ENCODE measurements at places on chromosomes 4 and X. TPM values are rescaled to one million over a fixed set of nuclear protein-coding genes. Genes with fewer than 3 reads are reported as not detected.

P2RY10 gene
- total RNA-seq = not detected

RIBC1 gene
- 1.1 TPM for total RNA-seq

GRCh38 chrX:40806513-40807220, 71.3 kb upstream of the MED14 start:
- no peak overlapping the region for H3K4me3 ChIP-seq
- no peaks in the 10 kb centered on the region for H3K36me3 ChIP-seq
- no peaks in the 10 kb centered on the region for H3K27me3 ChIP-seq
- H3K27ac ChIP-seq = peak overlapping the region; percentile 38
- no peak for DNase-seq
- peaks cover 14% of the 10 kb centered on the region for H3K4me1 ChIP-seq

AMBN gene
- not detected for total RNA-seq

DNA sequence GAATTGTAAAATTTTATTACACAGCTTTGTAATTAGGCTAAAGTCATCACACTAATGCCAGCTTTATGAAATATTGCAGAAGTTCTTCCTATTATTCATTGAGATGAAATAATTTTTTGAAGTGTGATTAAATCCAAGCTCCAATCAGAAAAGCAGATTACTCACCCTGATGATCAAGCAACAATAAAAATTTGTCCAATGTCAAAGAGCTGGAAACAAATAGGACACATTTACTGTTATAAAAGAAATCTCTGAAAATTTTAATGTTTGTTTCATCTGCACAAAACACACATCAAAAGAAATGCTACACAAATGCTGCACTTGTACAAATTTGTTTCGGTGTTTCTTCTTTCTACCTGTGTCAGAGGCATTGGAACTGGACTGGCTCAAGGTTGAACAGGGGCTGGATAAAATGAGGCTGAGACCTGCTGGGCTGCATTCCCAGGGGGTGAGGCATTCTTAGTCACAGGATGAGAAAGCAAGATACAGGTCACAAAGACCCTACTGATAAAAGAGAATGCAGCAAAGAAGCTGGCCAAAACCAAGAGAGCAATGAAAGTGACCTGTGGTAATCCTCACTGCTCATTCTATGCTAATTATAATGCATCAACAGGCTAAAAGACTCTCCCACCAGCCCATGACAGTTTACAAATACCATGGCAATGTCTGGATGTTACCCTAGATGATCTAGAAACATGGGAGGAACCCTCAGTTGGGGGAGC, 78.3 kb downstream of the GASK1B start:
- H3K4me1 ChIP-seq = peaks cover 26% of the 10 kb centered on the region
- no peak overlapping the region for H3K27ac ChIP-seq
- no peak for DNase-seq
- no peaks in the 10 kb centered on the region for H3K27me3 ChIP-seq
- H3K4me3 ChIP-seq = no peak overlapping the region

STS gene
- 0.87 TPM for total RNA-seq

- peak overlapping the region; percentile 60 for H3K4me3 ChIP-seq
- peaks cover 3% of the 10 kb centered on the region for H3K36me3 ChIP-seq
These were observed 54.9 kb downstream of the UBQLN2 start for GRCh38 chrX:56618323-56618722.

GRCh38 chr4:116223040-116223732, 862.2 kb downstream of the TRAM1L1 start:
- H3K4me1 ChIP-seq = peaks cover 12% of the 10 kb centered on the region
- H3K36me3 ChIP-seq = no peaks in the 10 kb centered on the region
- no peak overlapping the region for H3K4me3 ChIP-seq
- no peak overlapping the region for H3K27ac ChIP-seq
- no peak for DNase-seq
- peaks cover 23% of the 10 kb centered on the region for H3K27me3 ChIP-seq

CPE gene
- 10.9 TPM for total RNA-seq

RAB33A gene
- 3.0 TPM for total RNA-seq

FHDC1 gene
- total RNA-seq = 17.1 TPM

PRDX4 gene
- 142 TPM for total RNA-seq

DNA sequence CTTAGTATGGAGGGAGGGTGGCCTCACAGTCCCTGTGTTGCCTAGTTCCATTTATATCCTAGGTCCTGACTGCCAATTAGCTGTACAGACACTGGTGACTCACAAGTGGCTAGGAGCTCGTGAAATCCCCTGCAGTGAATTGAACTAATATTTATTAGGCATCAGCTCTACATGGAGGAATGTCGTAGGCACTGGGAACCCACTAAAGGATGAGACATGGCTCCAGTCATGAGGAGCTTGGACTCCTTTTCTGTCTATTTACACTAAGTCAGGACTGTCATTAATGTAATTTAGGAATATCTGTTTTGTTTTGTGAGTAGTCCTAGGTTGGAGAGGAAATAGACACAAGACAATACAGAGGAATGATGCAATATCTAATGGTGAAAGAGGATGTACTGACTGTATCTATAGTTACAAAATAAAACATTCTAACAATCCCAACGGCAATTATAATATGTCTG, 67.7 kb downstream of the MID1IP1 start:
- DNase-seq = no peak
- no peak overlapping the region for H3K27ac ChIP-seq
- peaks cover 73% of the 10 kb centered on the region for H3K4me1 ChIP-seq

DNA sequence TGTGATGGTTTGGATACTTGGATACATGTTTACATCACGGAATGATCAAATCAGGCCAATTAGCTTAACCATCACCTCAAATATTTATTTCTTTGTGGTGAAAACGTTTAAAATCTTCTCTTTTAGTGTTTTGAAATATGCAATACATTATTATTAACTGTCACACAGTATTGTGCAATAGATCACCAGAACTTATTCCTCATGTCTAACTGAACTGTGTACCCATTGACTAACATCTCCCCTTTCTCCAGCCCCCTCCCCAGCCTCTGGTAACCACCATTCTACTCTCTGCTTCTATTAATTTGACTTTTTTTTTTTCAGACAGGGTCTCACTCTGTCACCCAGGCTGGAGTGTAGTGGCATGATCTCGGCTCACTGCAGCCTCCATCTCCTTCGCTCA, 471.9 kb downstream of the BCOR start:
- H3K27ac ChIP-seq = no peak overlapping the region
- peaks cover 11% of the 10 kb centered on the region for H3K36me3 ChIP-seq
- no peak overlapping the region for H3K4me3 ChIP-seq
- H3K4me1 ChIP-seq = peaks cover 6% of the 10 kb centered on the region
- no peak for DNase-seq
- no peaks in the 10 kb centered on the region for H3K27me3 ChIP-seq

DNA sequence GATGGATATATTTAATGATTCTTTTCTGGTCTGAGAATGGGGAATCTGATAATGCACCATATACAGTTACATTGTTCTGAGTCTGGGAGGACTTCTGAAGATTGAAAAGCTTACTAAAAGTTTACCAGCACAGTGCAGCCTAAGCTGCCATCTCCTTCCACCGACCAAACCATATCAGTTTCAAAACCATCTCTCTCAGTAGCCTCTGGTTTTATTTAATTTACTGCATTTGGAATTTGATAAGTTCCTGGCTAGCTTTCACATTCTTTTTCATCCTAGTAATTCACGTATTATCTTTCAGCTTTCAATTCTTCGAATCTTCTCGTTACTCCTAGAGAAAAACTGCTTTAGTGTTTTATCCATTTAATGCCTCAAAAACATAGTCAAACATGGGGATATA, 181.4 kb upstream of the HCCS start:
- H3K4me3 ChIP-seq = no peak overlapping the region
- no peaks in the 10 kb centered on the region for H3K36me3 ChIP-seq
- H3K4me1 ChIP-seq = no peaks in the 10 kb centered on the region
- no peaks in the 10 kb centered on the region for H3K27me3 ChIP-seq

CRMP1 gene
- total RNA-seq = 109 TPM

DNA sequence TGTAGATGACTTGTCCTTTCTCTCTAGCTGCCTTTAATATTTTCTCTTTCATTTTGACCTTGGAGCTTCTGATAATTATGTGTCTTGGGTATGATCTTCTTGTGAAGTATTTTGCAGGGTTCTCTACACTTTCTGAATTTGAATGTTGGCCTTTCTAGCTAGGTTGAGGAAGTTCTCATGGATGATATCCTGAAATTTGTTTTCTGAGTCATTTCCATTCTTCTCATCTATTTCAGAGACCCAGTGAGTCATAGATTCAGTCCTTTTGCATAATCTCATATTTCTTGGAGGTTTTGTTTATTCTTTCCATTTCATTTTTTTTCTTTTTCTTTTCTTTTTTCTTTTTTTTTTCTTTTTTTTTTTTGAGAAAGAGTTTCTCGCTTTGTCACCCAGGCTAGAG, 585.7 kb upstream of the PABPC4L start:
- DNase-seq = no peak
- H3K4me1 ChIP-seq = no peaks in the 10 kb centered on the region
- no peak overlapping the region for H3K4me3 ChIP-seq

DNA sequence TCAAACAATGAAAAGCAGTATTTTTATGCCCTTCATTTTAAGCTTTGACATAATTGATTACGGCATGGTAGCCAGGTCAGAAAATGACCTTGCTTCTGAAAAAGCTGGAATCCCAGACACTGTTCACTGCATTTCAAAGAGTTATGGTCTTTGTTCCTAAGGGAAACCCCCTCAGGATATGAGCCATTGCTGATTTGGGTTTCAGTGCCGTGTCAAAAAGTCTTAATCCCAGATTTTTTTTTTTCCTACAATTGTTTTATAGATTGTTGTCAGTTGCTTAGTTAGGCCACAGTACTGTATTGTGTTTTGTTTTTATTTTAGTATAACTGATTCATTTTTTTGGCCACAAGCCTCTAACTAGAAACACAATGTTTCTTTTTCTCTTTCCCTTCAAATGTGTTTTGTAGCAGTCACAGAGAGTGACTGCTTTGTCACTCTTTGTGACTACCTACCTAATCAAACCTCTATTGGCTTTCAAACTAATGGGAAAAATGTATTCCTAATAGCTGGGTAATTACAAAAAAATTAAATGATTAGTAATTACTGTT, 10.3 kb downstream of the WDR44 start:
- H3K4me3 ChIP-seq = no peak overlapping the region
- no peak for DNase-seq
- H3K36me3 ChIP-seq = no peaks in the 10 kb centered on the region

ANOS1 gene
- total RNA-seq = 27.3 TPM

GRCh38 chr4:156173937-156174336, 220.3 kb upstream of the CTSO start:
- H3K27ac ChIP-seq = no peak overlapping the region
- DNase-seq = no peak
- H3K4me1 ChIP-seq = peaks cover 27% of the 10 kb centered on the region
- no peaks in the 10 kb centered on the region for H3K27me3 ChIP-seq
- no peaks in the 10 kb centered on the region for H3K36me3 ChIP-seq

C4orf50 gene
- total RNA-seq = 0.17 TPM

GRCh38 chr4:25029479-25030276, 1.1 kb downstream of the LGI2 start:
- H3K36me3 ChIP-seq = peaks cover 3% of the 10 kb centered on the region
- H3K4me3 ChIP-seq = peak overlapping the region; percentile 73
- peaks cover 29% of the 10 kb centered on the region for H3K4me1 ChIP-seq

- no peak overlapping the region for H3K27ac ChIP-seq
- H3K36me3 ChIP-seq = peaks cover 63% of the 10 kb centered on the region
- no peaks in the 10 kb centered on the region for H3K27me3 ChIP-seq
- DNase-seq = no peak
- peaks cover 8% of the 10 kb centered on the region for H3K4me1 ChIP-seq
- no peak overlapping the region for H3K4me3 ChIP-seq
These were observed 902.6 kb downstream of the PDHA2 start for GRCh38 chr4:96742332-96743014.

DNA sequence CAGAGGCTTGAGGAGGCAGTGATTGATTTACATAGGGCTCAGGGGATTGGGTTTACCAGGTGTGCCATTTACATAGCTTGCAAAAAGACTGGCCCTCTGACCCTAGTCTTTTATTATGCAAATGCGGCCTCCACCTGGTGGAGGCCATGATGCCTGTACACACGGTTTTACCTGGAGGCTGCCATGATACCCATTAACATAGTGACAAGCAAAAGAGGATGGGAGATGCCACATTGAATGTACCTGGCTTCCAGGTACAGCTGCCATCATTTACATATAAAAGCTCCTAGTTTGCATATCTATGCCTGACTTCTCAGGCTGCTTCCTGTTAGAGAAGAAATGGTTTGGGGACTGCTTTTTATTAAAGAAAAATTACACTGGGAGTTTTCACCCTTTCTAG, 72.0 kb downstream of the NEXMIF start:
- peaks cover 4% of the 10 kb centered on the region for H3K27me3 ChIP-seq
- no peak overlapping the region for H3K27ac ChIP-seq
- H3K36me3 ChIP-seq = peaks cover 67% of the 10 kb centered on the region
- H3K4me1 ChIP-seq = peaks cover 2% of the 10 kb centered on the region
- no peak for DNase-seq

FGF5 gene
- total RNA-seq = not detected

GRCh38 chrX:23100826-23101225, 101.1 kb downstream of the DDX53 start:
- H3K4me1 ChIP-seq = no peaks in the 10 kb centered on the region
- no peak overlapping the region for H3K27ac ChIP-seq

GRCh38 chr4:55409468-55410171, 13.9 kb downstream of the TMEM165 start:
- peak; percentile 19 for DNase-seq
- H3K4me3 ChIP-seq = no peak overlapping the region
- H3K36me3 ChIP-seq = peaks cover 26% of the 10 kb centered on the region
- H3K27ac ChIP-seq = peak overlapping the region; percentile 90
- H3K4me1 ChIP-seq = peaks cover 35% of the 10 kb centered on the region
- H3K27me3 ChIP-seq = no peaks in the 10 kb centered on the region

DNA sequence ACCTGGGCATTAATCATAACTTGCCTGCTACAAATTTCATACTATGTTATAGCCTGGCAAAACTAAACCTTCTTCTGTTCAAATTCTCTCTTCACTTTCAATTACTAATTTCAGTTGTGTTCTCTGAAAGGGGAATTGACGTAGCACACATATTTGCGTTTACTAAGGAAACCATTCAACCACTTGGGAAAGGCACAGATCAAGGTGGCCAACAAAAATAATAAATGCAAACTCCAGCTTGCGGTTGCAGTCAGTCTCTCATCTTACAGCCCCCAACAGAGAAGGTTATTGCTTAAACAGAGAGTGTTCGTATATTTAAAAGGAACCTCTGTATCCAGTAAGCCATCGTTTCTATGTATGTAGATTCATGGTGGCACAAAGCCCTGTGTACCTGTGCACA, 4.0 kb downstream of the SRPX start:
- H3K27ac ChIP-seq = no peak overlapping the region
- no peak overlapping the region for H3K4me3 ChIP-seq
- peaks cover 12% of the 10 kb centered on the region for H3K4me1 ChIP-seq
- H3K36me3 ChIP-seq = no peaks in the 10 kb centered on the region

ARHGAP36 gene
- 0.09 TPM for total RNA-seq

- H3K4me3 ChIP-seq = no peak overlapping the region
- H3K27me3 ChIP-seq = no peaks in the 10 kb centered on the region
- H3K27ac ChIP-seq = no peak overlapping the region
- peaks cover 16% of the 10 kb centered on the region for H3K4me1 ChIP-seq
These were observed 22.0 kb downstream of the SPARCL1 start for GRCh38 chr4:87506974-87507701.

- DNase-seq = no peak
- H3K27ac ChIP-seq = no peak overlapping the region
- H3K4me1 ChIP-seq = no peaks in the 10 kb centered on the region
- H3K4me3 ChIP-seq = no peak overlapping the region
- H3K27me3 ChIP-seq = peaks cover 3% of the 10 kb centered on the region
These were observed 87.6 kb upstream of the IL15 start for GRCh38 chr4:141548791-141549190.

Measured in WTC11 (cell line).